ENCODE measurements at places on chromosomes 1 and 21.

GRCh38 chr1:179872558-179872957, 5.0 kb downstream of the TOR1AIP2 start:
- DNase-seq = no peak

DNA sequence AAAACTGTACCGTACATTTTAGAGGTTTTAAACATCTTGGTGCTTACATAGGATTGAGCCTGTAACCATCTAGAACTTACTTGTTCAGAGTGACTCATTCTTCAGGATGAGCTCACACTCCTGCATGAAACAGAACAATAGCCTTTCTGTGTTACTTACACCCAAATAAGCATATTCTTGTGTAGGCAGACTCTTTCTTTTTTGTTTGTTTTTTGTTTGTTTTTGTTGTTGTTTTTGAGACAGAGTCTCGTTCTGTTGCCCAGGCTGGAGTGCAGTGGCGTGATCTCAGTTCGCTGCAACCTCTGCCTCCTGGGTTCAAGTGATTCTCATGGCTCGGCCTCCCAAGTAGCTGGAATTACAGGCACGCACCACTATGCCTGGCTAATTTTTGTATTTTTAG, 3.8 kb upstream of the CA6 start:
- DNase-seq = no peak

- DNase-seq = no peak
Observed at GRCh38 chr1:40477678-40478053, 576 bp downstream of the ZFP69 start.

DNA sequence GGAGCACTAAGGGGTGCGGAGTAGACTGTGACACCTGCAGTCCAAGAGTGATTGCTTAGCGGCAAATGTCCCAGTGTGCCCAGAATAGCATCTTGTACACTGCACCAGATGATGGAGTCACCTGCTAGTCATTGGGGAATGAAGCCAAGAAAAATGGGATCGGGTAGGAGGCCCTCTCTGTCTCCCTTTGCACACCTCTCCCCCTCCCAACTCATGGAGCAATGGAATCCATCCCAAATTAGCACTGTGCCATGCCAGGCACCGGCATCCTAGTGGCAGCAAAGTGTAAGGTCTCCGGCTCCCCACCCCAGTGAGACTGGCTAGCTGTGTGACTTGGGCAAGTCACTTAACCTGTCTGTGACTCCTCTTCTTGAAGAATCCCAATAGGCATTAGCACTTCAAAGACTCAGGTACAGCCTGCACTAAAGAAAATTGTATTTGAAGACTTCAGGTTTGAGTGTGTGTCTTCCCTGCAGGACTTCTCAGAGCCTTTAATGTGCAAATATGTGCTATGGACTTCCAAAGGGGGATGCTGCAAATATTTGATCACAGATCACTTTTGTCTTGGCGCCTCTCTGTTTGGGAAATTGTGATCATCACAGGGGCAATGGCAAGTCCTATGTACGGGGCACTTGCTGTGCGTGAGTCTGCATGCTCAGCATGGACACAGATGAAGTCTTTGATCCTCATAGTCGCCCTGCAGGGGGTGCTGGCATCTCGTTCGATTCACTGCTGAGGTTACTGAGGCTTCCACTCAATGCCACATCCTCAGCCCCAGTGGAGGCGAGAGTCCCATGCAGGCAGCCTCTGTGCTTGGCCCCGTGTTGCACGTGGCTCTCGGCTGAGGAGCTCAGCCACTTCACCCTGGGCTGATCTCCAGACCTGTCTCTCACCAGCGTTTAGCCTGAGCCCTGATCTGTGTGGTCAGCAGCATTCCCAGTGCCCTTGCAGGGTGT, 272.9 kb upstream of the C1orf174 start:
- no peak for DNase-seq

DNA sequence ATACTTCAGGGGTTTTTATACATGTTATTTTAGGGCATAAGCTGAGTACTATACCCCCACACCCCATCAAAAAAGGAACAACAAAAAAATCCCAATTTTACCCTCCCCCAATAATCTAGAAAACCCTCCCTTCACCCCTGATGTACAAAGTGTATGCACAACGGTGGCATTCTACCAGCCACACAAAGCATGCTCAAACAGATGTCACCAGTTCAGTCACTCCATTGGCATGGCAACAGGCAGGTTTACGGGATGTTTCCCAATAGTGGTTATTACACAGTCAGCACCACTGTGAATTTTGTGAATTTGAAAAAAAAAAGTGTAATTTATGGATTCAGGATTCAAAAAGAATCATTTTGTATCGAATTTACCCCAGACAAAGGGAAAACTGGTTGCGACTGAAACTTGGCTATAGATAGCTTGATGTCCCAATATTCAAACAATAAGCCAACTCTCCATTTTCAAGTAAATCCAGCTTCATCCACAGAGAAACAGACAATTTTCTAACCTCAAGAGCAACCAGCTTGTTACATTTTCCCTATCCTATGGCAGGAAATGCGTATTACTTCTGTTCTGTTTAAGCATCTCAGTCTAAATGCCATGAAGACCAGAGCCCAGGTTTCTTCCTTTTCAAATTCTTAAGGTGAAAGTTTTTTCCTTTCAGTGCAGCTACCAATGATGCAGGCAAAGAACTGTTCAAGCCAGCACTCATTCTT, 34.0 kb upstream of the SLC45A3 start:
- DNase-seq = no peak
